ENCODE measurements at places on chromosomes 12 and 14.
A peak's percentile ranks its signal among the peaks of the same experiment; 100 is the strongest.

DNA sequence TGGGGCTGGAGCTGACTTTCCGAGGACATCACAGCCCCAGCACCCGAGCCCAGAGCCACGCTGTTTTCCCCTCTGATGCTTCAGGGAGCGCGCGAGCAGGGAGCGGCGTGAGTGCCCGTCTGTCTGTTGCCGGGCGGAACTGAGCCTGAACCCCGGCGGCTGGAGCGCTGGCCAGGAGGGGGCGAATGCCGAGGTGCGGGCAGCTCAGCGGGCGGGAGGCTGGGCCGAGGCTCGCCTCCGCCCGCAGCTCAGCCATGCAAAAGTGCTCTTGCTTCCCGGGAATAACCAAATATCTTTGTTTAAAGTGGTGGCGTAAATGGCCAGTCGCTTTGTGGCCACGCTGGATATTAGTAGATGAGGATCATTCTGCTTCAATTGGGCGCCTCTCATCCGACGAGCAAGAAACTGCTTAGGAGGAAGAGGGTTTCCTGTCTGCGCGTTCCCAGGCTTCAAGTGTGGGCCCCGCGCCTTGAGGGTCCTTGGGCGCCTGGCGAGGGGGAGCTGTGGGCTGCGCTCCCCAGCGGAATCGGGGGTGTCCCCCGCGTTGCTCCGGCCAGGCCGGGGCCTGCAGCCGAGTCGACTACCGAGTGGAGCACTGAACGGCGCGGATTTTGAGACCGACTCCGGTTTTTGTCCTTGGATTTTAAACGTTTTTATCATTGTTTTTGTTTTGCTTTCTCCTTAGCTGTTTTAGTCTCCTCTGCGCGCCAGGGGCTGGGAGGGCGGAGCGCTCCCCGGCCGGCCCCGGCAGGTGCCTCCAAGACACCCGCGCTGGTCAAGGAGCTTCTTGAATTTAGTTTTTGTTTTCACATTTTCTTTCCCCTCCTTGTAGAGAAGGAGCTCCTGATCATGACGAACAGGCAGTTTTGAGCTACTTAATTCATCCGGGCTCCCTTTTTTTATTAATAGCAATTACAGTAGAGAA lies 831 bp upstream of the NKX2-1 start:
- DNase-seq: no peak

- peak; percentile 37 for DNase-seq
Measured at GRCh38 chr14:32826404-32827082, 112.1 kb upstream of the NPAS3 start.

DNA sequence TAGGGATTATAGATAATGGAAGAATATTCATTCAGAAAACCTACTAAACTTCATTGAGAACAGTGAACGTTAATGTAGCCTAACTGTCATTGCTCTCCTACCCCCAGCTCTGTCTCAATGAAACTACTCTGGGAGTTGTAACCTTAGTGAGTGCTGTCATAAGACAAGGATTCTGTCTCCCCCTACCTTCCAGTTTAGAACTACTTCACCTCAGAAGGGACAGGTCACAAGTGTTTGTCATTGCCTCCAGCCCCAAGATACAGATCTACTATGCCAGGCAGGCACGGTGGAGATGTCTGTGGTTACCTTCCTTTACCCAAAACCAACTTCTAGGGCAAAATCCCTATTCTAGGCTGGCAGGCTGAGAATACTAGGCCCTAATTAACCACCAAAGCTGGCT lies 833.1 kb upstream of the SEL1L start:
- no peak for DNase-seq

- DNase-seq: no peak
Measured at GRCh38 chr12:52874573-52875435, 26.0 kb upstream of the KRT78 start.

GRCh38 chr12:6724409-6724797 lies 557 bp downstream of the COPS7A start:
- peak; percentile 11 for DNase-seq

DNA sequence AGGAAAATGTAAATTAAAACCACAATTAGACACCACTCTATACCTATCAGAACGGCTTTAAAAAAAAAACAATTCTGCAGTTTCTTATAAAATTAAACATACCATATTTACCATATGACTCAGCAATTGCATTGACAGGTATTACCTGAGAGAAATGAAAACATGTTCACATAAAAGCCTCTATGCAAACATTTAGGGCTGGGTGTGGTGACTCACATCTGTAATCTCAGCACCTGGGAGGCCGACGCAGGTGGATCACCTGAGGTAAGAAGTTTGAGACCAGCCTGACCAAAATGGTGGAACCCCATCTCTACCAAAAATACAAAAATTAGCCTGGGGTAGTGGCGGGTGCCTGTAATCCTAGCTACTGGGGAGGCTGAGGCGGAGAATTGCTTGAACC lies 41.1 kb downstream of the SPTB start:
- DNase-seq: no peak
